Caco-2 (cell line): ENCODE measurements at places on chromosomes 2 and 18. TPM values are rescaled to one million over a fixed set of nuclear protein-coding genes. Genes with fewer than 3 reads are reported as not detected.

GLI2 gene
- 0.58 and 0.70 TPM in 2 replicates for total RNA-seq

KYNU gene
- 4.3 and 5.2 TPM in 2 replicates for total RNA-seq

- no peaks in the 10 kb centered on the region; the same call in 1 of the 2 replicates for H3K36me3 ChIP-seq
- DNase-seq: no peak
- no peaks in the 10 kb centered on the region for H3K4me1 ChIP-seq
- H3K4me3 ChIP-seq: no peak overlapping the region
Measured at GRCh38 chr2:168816369-168816768, 13.9 kb downstream of the NOSTRIN start.

TFPI gene
- total RNA-seq: 31.0 and 40.2 TPM in 2 replicates

DNA sequence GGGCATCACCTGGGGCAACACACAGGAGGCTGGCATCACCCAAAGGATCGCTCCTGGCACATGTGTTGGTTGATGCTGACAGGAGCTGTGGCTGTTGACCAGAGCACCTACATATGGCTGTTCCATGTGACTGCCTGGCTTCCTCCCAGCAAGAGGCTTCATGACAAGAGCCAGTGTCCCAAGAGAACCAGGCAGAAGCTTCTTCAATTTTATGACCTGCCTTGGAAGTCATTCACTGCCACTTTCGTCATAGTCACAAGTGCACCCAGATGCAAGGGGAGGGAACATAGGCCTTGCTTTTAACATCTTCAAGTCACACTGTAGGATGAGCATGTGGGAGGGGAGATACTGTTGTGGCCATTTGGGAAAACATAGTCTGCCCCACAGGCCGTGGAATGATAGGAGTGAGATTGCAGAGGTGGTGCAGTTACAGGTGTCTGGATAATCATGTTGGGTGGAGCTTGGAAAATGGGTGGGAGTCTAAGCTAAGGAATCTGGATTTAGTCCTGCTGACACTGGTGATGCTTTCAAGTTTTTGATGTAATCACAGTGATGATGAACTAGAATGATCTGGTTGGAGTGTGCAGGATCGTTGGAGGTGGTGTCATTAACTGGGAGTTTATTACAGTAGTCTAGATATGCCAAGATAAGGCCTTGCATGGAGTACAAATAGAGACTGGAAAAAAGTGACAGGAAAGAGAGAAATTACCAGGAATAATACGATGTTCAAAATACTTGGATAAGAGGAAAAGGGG is 107.0 kb downstream of the RAPGEF4 start:
- no peaks in the 10 kb centered on the region for H3K27me3 ChIP-seq
- no peaks in the 10 kb centered on the region for H3K36me3 ChIP-seq
- DNase-seq: no peak
- H3K27ac ChIP-seq: no peak overlapping the region
- H3K4me3 ChIP-seq: no peak overlapping the region

UBXN4 gene
- total RNA-seq: 98.1 and 99.3 TPM in 2 replicates

GRCh38 chr2:3449936-3450335 is 69.4 kb downstream of the ADI1 start:
- peaks cover 6% of the 10 kb centered on the region for H3K36me3 ChIP-seq
- no peak overlapping the region for H3K4me3 ChIP-seq
- no peaks in the 10 kb centered on the region for H3K4me1 ChIP-seq
- no peaks in the 10 kb centered on the region for H3K27me3 ChIP-seq
- DNase-seq: no peak
- H3K27ac ChIP-seq: no peak overlapping the region

GRCh38 chr2:70961648-70961994 is 16.8 kb upstream of the ANKRD53 start:
- H3K27ac ChIP-seq: no peak overlapping the region
- DNase-seq: no peak
- H3K36me3 ChIP-seq: no peaks in the 10 kb centered on the region
- H3K4me3 ChIP-seq: no peak overlapping the region
- no peaks in the 10 kb centered on the region for H3K4me1 ChIP-seq

GRCh38 chr2:46545015-46545839 is 65.9 kb downstream of the TMEM247 start:
- 0 out of 2 replicates have a peak, but pooled peaks cover 6% of the 10 kb centered on the region for H3K4me1 ChIP-seq
- no peaks in the 10 kb centered on the region for H3K36me3 ChIP-seq
- H3K4me3 ChIP-seq: no peak overlapping the region
- H3K27me3 ChIP-seq: no peaks in the 10 kb centered on the region

GRCh38 chr2:238873841-238874240 is 26.0 kb downstream of the TWIST2 start:
- no peaks in the 10 kb centered on the region for H3K27me3 ChIP-seq
- H3K36me3 ChIP-seq: no peaks in the 10 kb centered on the region
- H3K4me1 ChIP-seq: no peaks in the 10 kb centered on the region
- H3K27ac ChIP-seq: no peak overlapping the region
- DNase-seq: no peak

- no peaks in the 10 kb centered on the region for H3K36me3 ChIP-seq
- no peak overlapping the region for H3K27ac ChIP-seq
- DNase-seq: no peak
- no peak overlapping the region for H3K4me3 ChIP-seq
- H3K27me3 ChIP-seq: peaks cover 3% of the 10 kb centered on the region
Measured at GRCh38 chr2:45714679-45715078, 63.2 kb downstream of the PRKCE start.

UGT1A4 gene
- total RNA-seq: 0.79 and 0.84 TPM in 2 replicates
